GM04504 (cell line): ENCODE measurements at places on chromosomes 3 and 15.
A peak's percentile ranks its signal among the peaks of the same experiment; 100 is the strongest.

DNA sequence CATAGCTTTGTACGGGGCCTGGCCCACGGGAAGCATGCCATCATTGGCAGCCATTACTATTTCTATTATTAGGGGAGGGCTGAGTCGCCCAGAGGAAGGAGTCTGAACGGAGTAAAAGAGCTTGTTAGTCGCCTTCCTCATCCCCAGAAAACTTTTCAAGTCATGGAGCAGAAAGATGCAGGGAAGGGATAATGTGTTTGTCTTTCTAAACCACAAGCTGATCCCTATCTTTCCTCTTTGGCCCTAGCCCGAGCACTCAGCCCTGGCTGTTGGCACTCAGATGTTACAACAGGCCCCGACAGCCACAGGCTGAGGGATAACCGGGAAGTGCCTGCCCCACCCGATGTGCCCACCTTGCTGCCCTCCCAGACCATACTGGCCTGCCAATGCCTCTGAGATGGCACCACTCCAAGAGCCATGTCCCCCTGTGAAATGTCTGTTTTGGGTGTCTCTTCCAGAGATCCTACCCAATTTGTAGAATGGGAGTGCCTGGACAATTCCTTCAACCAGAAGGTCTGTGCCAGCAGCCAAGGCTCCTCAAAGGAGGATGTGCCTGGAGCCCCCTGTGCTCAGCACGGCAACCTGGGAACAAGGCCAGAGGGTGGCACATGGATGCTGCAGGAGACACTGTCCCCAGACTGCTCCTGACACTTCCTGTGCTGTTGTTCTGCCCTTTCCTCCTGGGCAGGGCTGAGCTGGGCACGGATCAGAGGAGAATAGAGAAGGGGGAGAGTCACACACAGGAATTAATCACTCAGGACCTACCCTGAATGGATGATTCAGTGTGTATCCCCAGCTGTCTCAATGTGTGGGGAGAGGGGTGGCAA, 10.8 kb downstream of the PAK6 start:
- no peak for DNase-seq

DNA sequence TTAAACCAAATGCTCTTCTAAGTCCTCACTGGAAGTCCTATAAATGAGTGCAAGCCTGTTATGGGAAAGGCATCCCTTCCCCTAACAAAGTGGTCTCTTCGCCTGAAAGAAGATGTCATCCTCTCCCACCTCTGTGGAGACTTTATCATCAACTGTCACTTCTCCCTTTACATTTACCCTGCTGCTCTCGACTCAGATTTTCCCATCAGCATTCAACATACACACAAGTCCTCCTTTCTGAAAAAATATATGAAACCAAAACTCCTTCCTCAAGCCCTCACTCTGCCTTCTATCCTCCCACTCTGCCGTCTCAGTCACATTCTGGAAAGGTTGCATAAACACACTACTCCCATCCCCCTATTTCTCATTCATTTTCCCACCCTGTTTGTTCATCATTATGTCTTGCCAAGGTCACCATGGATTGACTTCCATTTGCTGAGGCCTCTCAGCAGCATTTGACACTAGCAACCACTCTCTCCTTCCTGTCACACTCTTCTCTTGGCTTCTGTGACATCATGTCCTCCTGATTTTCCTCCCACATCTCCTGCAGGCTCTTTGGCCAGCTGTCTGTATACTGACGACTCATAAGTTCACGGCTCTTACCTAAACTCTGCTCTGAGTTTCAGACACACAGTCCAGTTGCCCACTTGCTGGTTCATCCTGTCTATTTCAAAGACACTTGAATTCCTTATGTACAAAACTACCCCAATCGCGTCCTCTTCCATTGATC, 70.3 kb upstream of the SMAD3 start:
- DNase-seq = peak; percentile 20

GRCh38 chr3:114649331-114649730, 355.5 kb downstream of the TIGIT start:
- DNase-seq = no peak

DNA sequence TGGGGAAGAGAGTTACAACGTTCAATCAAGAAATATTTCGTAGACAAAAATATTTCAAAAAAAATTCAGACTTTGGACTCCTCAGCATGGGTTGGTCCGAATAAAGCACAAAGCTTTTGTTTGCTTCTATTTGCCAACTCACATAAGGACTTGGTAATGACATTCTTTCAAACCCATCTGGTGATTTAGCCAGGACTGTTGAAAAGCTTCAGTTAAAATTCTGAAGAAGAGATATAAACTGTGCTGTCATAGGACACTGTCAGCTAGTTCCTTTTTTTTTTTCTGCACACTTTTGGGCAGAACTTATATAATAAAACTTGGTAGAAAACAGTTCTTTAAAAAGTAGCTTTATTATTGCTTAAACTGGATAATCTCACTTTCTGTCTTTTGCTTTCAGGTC, 660.8 kb upstream of the SGO1 start:
- DNase-seq = no peak

DNA sequence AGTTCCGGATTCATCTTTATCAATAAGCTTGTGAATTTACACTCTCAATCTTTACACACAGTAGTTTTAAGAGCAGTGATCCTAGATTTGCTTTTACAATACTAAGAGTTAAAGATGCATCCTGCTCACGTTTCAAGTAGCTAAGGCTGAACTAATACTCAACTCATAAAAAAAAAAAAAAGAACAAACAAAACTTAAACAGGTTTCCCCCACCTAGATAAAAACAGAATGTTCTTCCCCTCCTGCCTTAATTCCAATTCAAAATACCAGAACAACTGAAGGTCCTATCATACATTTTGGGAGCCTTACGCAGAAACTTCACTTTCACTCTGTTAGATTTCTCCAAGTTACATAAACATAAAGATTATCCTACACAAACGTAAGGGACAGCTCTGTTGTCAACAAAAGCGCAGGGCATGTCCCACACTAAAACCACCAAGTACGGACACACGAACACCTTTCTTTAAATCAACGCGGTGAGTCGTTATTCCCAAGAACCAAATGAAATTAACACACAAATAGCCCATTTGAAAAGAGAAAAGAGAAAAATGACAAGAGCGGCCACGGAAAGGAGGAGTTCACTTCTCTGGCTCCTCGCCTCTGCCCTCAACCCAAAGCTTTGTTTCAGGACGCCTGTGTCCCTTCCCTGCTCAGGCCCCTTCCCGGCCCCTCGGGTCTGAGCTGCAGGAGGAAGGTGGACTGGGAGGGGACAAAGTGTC, 941 bp downstream of the CBLB start:
- no peak for DNase-seq

GRCh38 chr15:68616397-68616796, 37.6 kb downstream of the CORO2B start:
- no peak for DNase-seq

GRCh38 chr3:107985496-107985895, 105.3 kb downstream of the CD47 start:
- DNase-seq = no peak

- DNase-seq = no peak
Measured at GRCh38 chr3:157844216-157844615, 262.0 kb downstream of the SHOX2 start.

DNA sequence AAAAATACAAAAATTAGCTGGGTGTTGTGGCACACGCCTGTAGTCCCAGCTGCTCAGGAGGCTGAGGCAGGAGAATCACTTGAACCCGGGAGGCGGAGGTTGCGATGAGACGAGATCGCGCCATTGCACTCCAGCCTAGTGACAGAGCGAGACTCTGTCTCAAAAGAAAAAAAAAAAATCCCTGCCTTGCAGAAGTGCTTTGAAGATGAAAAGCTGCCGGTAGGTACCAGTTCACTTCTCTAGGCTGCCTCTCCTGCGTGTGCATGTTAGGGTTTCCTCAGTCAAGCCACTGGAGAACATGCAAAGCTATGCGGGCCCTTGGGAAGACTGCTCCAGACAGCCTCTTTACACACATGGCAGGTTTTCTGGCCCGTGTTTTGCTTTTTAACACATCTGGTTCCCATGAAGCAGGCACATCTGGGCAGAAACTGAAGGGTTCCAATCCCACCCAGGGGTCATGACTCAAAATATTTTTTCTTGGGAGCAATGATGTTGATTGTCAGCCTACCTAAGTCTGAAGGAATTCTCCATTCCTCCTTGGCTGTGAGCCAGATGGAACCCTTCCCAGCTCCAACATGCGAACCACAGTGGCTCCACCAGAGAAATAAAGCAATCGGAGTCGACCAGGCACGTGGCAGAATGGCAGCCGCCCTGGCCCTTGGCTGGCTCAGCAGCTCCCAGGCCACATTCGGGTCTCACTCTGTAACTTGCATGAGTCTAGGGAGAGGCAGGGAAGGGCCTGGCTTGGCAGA, 29.6 kb downstream of the MGLL start:
- peak; percentile 95 for DNase-seq

GRCh38 chr3:168883145-168883544, 780.4 kb downstream of the MECOM start:
- no peak for DNase-seq

GRCh38 chr15:79060175-79060574, 30.4 kb downstream of the RASGRF1 start:
- DNase-seq = no peak

DNA sequence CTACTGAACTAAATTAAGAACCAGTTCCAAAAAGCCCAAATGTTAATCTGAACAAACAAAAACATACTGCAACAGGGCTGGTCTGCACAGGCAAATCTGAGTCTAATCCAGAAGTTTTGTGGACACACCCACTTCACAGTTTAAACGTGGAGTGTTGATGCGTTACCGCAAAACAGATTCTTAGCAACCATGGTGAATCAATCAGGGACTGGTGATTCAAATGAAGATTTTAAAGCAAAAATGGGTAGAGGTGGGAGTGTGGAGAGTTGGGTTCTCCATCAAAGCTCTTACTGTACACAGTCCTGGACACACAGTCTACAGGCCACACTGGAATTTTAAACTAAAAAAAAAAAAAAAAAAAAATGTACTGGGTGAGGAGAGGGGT, 5.2 kb downstream of the ANXA2 start:
- DNase-seq = peak; percentile 61

DNA sequence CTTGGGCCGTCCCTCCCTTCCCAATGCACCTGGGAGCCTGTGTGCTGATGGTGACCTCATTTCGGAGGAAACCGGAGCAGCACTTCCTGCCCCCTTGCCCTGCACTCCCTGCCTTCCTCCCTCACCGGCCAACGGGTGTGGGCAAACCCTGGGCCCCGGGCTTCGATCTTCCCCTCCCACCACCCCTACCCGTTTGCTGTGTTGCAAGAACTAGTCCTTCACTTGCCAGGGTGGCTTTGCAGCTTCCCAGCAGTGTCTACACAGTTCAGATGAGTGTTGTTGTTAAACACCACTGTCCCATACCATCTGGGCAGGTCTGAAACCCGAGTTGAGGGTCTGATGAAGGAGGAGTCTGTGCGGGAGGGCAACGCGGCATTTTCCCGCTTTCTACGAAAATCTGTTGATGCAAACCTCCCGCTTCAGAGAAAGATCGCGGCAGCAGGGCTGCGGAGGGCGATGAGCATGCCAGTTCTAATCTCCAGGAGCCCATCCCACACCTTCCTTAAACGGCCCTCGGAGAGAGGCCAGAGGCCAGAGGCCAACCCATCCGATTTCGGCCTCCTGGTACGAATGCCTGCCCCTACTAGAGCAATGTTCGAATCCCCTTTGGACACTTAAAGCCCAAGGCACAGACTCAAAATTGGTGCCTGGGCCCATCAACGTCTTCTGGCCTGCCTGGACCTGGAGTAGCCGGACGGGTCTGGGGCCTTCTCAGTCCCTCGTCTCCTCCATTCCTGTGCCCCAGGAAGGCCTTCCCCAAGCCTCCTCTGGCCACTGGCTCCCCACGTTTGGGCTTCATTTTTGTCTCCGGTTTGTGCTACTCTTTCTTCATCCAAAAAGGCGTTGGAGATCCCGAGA, 35.7 kb upstream of the POLG start:
- DNase-seq = no peak

GRCh38 chr3:25749031-25749581, 34.1 kb downstream of the NGLY1 start:
- no peak for DNase-seq

DNA sequence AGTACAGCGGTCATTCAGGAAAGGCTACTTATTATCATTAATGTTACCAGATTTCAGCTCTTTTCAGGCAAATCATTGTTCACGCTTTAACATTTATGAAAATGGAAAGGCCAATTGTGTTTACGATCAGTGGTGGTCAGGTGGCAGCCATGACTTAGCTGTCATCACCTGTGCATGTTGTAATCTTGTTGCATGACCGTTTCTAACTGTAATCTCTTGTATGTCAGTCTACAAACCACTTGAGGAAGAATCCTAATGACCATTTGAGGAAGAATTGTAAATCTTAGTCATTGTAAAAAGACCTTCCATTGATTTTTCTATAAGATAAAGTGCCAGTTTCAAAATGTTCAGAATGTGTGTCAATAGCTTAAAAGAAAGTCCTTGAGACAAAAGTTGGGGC, 100.4 kb downstream of the SERPINI1 start:
- DNase-seq = no peak

GRCh38 chr15:85700767-85701166, 94.0 kb downstream of the KLHL25 start:
- no peak for DNase-seq

- DNase-seq = no peak
Measured at GRCh38 chr3:157151627-157152026, 8.3 kb downstream of the CCNL1 start.

DNA sequence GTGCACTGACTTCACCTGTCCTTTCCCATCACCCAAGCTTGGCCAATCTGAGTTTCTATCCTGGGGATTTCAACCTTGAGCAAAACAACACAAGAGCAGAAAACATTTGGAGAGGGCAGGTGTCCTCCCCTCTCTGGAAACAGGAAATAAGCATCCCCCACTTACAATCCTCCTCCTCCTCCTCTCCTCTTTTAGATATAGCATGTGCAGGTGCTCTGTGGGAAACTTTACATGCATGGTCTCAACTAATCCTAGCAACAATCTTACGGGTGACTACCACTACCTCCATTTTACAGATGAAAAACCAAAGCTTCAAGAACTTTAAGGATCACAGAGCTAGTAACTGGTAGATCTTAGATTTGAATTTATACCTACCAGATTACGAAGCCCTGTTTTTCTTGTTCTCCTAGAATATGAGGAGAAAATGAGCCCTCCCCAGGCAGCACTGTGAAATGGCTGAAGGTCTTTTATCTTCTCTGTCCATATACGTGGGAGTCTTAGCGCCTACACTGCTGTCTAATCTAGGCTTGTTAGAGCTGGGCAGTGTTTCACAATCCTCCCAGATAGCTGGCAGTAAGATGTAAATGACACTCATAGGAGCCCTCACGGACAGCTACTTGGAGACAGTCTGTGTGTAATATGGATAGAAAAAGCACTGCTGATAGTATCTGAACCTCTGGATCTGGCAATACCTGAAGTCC, 301.2 kb upstream of the PROK2 start:
- DNase-seq = no peak
